Panc1 (cell line): ENCODE measurements at places on chromosomes 3 and 15. TPM values are rescaled to one million over a fixed set of nuclear protein-coding genes. Genes with fewer than 3 reads are reported as not detected.

GRCh38 chr3:129379582-129380358 is 48.7 kb downstream of the EFCAB12 start:
- DNase-seq = no peak

DNA sequence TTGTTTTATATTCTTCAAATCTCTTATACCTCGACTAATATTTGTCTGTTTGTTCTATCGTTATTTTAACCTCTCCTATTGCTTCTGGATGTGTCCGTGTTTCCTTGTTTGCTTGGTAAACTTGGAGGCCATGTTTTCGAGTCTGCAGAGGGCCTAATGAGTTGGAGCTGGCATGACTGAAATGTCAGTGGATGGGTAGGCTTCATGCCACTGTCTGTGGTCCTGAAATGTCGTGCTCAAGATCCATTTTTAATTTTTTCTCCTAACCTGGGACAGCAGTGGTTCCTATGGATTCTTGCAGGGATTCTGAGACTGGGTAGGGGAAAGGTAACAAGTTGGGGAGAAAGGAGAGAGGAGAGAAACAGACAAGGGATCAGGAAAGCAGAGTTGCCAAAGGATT is 18.8 kb upstream of the GASK1A start:
- DNase-seq = no peak

- no peak for DNase-seq
Observed at GRCh38 chr3:170909129-170909903, 879 bp upstream of the EIF5A2 start.

DNA sequence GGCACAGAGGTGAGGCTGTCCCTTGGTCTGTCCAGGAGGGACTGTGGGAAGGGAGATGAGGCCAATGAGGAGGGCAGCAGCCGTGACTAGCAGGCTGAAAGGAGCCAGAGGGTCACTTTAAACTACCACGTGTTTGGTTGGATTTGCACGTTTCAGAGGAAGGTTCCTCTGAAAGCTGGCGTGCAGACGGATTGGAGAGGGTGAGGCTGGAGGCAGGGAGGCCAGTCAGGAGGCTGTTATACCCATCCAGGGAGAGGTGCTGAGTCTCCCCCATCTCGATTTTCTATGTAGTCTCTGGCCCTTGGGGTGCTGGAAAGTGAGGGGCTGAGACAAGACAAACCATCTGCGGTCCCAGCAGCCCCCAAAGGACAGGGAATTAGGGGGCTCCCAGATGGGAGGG is 60.0 kb upstream of the SLC6A1 start:
- DNase-seq = no peak

GRCh38 chr3:133948131-133948810 is 52.6 kb upstream of the RAB6B start:
- DNase-seq = no peak

GRCh38 chr3:76352051-76352450 is 566.7 kb upstream of the ZNF717 start:
- no peak for DNase-seq

- no peak for DNase-seq
Observed at GRCh38 chr3:62669161-62669560, 206.1 kb downstream of the CADPS start.

DNA sequence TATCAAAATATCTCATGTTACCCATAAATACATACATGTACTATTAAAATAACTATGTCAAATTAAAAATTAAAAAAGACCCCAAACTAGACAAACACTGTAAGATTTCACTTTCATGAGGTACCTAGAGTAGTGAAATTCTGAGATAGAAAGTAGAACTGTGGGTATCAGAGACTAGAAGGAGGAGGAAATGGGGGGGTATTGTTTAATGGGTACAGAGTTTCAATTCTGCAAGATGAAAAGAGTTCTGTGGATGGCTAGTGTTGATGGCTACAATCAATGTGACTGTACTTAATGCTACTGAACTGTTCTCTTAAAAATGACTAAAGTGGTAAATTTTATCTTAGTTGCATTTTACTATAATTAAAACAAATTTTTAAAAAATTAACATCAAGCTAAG is 36.6 kb downstream of the RFX7 start:
- no peak for DNase-seq

GRCh38 chr3:138408751-138409570 is 25.5 kb upstream of the ESYT3 start:
- no peak for DNase-seq

DNA sequence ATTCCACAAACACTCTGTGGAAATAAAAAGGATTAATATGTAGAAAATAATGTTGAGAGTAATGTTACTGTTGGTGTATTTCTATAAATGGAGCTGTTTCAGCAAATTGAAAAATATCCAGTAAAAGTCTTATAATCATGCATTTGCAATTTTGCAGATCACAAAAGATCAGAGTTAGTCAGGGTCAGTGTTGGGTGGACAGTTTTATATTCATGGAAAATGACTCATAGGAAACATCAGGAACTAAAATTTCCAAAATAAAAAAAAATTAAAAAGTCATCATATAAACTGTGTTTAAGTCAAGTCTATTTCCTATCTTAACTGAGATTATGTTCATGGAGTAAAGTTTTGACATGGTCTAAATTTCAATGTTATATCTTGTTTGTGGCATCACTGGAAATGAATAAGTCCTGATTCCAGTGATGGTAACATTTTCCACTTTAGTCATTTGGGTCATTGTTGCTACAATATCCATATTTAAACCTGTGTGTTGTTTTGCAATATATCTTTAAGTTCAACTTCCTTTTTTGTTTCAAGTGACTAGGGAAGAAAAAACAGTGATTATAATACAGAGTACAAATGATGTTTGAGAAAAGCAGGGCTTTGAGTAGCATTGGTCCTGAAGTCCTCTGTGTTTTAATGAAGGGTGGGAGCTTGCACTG is 37.8 kb downstream of the MITF start:
- DNase-seq = no peak

GRCh38 chr3:191358929-191359328 is 28.6 kb upstream of the UTS2B start:
- DNase-seq = no peak

DNA sequence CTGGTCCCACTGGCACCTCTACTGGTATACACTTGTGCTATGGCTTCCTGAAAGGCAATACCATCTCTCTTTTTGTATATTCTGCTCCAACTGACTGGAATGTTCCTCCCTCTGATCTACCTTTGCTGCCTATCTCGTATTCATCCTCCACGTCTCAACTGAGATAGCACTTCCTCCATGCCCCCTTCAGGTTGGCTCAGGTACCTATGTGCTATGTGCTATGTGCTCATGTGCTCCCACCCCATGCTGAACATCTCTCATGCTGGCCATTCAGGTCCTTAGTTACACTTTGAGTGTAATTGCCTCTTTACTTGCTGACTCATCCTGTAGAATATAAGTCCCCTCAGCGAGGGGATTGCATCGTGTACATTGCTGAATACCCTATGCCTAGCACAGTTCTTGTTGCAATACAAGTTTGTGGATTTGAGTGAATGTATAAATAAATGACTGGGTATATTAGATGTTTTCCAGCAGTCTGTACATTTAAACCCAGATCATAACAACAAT is 156.9 kb downstream of the SOX2 start:
- no peak for DNase-seq

DNA sequence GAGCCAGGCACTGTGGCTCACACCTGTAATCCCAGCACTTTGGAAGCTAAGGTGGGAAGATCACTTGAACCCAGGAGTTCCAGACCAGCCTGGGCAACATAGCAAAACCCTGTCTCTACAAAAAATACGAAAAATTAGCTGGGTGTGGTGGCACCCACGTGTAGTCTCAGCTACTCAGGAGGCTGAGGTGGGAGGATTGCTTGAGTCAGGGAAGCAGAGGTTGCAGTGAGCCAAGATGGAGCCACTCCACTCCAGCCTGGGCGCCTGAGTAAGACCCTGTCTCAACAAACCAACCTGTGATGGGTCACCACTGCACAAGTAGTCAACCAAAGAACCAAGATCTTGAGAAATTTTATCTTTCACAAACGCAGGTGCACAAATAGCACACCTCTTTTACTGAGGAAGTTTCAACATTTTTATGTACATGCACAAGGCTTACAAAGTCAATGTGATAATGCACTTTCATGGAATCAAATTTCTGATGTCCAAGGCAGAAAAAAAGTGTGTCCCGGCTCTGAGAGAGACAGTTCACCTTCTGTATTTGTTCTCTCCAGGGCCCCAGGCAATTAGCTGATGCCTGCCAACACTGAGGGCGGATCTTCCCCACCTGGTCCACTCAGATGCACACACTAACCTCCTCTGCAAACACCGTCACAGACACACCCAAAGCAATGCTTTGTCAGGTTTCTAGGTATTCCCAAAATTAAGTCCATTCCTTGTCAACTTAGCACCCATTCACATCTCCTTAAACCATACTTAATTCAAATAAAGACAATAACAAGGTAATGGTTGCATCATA is 12.4 kb downstream of the ACAA1 start:
- no peak for DNase-seq

DNA sequence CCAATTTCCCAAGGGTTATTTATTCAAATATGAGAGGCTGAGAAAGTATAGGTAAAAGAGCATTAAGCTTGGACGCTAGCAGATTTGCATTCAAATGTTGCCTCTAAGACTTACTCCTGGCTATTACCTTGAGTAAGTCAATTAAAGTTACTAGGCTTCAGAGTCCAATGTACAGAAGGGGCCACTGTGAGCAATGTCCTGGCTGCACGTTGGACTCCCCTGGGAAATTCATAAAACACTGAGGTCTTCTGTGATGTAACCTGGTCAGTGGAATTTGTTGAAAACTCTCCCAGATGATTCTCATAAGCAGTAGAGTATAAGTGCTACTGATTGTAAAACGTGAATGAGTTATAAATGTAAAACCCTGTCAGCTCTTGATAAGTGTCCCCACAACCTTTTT is 295.3 kb downstream of the NEK10 start:
- DNase-seq = no peak

- no peak for DNase-seq
Observed at GRCh38 chr15:40320931-40321371, 2.5 kb upstream of the INAFM2 start.

DNA sequence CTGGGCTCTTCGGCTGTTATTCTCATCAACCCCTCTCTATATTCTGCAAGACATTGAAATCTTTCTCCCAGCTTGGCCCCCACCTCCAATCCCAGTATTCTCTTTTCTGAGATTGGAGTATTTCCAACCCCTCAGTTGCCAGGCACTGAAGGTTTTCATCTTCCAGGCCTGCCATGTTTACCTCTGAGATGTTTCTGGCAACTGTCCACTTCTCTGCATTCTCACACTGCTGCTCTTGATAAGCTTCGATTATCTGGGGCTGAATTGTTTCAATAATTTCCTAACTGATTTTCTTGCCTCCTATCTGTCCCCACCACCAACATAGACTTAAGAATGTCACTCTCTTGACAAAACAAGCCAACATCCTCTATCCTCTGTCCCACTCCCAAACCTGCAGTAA is 1.4 kb upstream of the GPR156 start:
- DNase-seq = no peak

GRCh38 chr3:79253271-79253670 is 514.5 kb downstream of the ROBO1 start:
- no peak for DNase-seq

- DNase-seq = no peak
Observed at GRCh38 chr3:149736953-149737205, 15.4 kb downstream of the COMMD2 start.

- DNase-seq = no peak
Observed at GRCh38 chr15:80161468-80162016, 8.7 kb downstream of the FAH start.

GRCh38 chr3:68467465-68467864 is 464.9 kb downstream of the TAFA4 start:
- DNase-seq = no peak

- DNase-seq = no peak
Observed at GRCh38 chr3:100183608-100184125, 69.4 kb upstream of the FILIP1L start.

GRCh38 chr3:121698901-121699300 is 38.2 kb upstream of the HCLS1 start:
- DNase-seq = no peak

DNA sequence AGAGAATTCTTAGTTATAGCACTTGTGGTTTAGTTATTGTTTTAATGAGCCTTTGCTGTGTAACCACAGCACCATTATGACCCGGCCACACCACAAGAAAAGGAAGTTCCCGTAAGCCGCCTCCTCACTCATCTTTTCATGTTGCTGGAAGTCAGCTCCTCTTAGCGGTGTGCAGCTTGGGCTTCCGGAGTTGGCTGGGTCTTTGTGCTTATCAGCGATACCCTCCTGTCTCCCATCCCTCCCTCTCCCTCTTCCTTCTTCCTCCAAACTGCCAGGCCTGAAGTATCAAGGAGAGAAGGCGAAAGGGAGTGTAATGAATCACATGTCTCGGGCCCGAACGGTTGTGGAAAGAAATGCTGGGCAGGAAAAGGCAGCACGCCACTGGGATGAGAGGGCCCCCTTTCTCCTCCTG is 353.5 kb downstream of the MCTP2 start:
- no peak for DNase-seq

- DNase-seq = no peak
Observed at GRCh38 chr15:94834000-94834399, 602.6 kb downstream of the MCTP2 start.

The CADPS gene
- not detected for total RNA-seq

The TRH gene
- total RNA-seq = not detected

The MST1R gene
- total RNA-seq = 27.5 TPM

The SLC9C1 gene
- not detected for total RNA-seq

The LRRC31 gene
- total RNA-seq = not detected

The SUSD5 gene
- 16.3 TPM for total RNA-seq

The C3orf22 gene
- total RNA-seq = not detected

The MELTF gene
- 18.7 TPM for total RNA-seq

The LYZL4 gene
- total RNA-seq = not detected
